ENCODE measurements at places on chromosomes 13 and 19.
A peak's percentile ranks its signal among the peaks of the same experiment; 100 is the strongest.

GRCh38 chr13:113947311-113948033 lies 26.4 kb downstream of the C13orf46 start:
- DNase-seq: no peak

DNA sequence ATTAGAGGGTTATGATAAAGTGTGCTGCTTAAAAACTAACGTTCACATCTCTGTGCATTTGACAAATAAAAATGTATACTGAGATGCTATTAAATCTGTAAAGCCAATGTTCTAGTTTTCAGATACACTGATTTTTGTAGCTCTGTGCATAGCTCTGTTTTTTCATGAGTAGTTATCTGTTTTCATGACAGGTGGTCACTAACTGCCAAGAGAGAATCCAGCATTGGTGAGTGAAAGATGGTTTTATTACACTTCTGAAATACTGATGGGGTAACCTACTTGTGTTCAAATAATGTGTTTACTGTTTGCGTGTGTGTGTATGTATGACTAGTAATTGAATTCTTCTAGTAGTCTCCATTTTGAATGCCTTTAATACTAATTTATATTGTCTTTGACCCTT lies 29.0 kb downstream of the URI1 start:
- DNase-seq: no peak

- DNase-seq: peak; percentile 18
These were observed 48.0 kb upstream of the ADGRE5 start for GRCh38 chr19:14333101-14333871.

GRCh38 chr13:30984620-30985019 lies 52.2 kb downstream of the TEX26 start:
- no peak for DNase-seq

GRCh38 chr13:97111756-97112155 lies 110.4 kb upstream of the MBNL2 start:
- no peak for DNase-seq

- no peak for DNase-seq
These were observed 21.3 kb upstream of the UQCR11 start for GRCh38 chr19:1626417-1627010.

DNA sequence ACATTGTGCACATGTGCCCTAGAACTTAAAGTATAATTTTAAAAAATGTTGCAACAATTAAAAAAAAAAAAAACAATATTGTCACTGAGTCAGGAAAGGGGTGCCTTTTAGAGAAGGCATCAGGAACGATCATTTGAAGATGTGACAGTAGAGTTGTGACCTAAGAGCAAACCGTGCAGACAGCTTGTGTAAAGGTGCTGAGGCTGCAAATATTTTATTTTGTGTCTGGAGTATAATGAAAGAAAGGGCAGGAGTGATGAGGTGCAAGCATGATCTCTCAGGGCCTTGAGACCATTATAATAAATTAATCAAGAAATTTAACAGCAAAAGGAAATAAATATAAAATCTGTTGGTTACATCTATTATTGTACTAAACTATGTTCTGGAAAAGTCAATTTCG lies 1219.7 kb downstream of the OLFM4 start:
- DNase-seq: no peak

DNA sequence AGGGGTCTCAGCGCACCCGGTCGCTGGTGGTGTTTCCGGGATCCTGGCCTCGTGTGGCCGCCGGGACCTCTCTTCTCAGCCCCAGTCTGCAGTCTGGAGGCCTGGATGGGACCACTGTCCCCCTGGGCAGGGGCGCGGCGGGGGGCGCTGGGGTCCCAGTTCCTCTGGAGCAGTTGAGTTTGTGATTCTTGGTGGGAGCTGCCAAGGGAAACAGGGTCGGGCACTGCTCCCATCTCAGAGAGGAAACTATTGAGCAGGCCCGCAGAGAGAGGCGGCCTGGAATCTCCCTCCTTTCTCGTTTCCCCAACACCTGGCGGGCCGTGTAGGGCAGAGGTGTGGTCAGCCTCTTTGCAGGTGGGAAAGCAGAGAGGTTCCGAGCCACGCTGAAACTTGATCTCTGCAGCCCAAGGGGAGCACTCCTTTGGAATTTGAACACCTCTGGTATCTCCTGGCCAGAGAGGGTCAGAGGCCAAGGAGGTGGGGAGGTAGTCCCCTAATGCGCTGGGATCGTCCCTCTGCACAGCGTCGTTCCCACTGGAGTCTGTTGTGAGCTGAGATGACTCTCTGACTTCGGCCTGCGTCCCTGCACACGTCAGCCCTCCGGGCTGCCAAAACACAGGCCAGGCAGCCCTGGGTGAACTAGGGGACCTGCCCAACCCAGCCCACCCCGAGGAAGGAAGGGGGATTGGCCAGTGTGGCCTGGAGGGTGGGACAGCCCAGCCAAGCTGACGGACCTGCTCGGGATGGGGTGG lies 741 bp downstream of the PLEKHF1 start:
- no peak for DNase-seq

GRCh38 chr13:105902396-105902795 lies 633.1 kb downstream of the EFNB2 start:
- DNase-seq: no peak

- DNase-seq: no peak
These were observed 202.9 kb downstream of the SUCLA2 start for GRCh38 chr13:47798194-47798593.

DNA sequence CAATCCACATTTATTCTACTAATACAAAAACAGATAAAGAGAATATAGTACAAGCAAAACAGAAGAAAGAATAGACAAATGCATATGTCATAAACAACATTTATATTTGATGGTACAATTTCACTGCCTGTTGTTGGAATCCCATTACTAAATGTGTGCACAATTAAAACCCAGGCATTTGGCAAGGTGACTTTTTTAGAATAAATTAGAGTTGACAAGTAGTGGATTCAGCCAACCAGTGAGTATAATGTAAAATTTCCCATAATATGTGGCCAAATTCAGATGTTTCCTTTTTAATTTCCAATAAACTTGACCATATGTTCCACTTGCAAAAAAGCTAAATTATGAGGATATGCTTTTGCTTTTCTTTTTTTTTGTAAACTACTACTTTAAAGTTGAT lies 1578.8 kb downstream of the OLFM4 start:
- DNase-seq: no peak

- DNase-seq: no peak
These were observed 10.5 kb downstream of the PMIS2 start for GRCh38 chr19:35596366-35596999.

GRCh38 chr19:31066385-31066784 lies 282.9 kb downstream of the TSHZ3 start:
- no peak for DNase-seq

- DNase-seq: no peak
These were observed 591.9 kb downstream of the DACH1 start for GRCh38 chr13:71274923-71275608.

- DNase-seq: no peak
These were observed 226.8 kb downstream of the LACC1 start for GRCh38 chr13:44106266-44107152.

DNA sequence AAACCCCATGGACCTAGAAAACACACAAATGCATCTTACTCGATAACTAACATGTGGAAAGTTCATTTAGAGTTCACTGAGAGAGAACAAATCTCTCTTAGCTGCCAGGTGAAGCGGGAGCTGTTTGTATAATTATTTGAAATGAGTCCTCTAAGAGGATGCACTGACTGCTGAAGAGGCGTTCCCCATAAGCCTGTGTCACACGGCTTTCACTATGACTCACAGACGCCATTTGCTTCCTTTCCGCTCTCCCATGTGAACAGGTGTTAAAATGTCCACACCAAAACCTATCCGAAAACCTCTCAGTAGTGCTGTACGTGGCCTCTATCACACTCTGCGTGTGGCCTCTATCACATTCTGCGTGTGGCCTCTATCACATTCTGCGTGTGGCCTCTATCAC lies 101.8 kb downstream of the SOX1 start:
- peak; percentile 1 for DNase-seq
